ENCODE measurements at places on chromosomes 4 and X.

DNA sequence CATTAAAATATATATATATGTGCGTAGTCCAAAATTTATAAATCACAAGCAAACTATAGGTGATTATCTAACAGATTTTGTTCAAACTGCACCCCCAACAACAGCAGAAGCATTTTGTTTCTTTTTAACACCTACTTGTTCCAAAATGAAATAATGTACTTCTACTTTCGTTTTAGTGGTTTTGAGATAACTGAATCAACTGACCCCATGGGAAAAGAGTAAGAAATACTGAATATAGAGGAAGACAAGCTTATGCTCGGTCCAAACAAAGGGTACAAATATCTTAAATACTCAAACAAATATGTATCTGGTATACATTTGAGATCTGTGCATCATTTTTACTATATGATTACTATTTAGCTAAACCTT, 22.4 kb downstream of the MAP7D3 start:
- no peak for DNase-seq

DNA sequence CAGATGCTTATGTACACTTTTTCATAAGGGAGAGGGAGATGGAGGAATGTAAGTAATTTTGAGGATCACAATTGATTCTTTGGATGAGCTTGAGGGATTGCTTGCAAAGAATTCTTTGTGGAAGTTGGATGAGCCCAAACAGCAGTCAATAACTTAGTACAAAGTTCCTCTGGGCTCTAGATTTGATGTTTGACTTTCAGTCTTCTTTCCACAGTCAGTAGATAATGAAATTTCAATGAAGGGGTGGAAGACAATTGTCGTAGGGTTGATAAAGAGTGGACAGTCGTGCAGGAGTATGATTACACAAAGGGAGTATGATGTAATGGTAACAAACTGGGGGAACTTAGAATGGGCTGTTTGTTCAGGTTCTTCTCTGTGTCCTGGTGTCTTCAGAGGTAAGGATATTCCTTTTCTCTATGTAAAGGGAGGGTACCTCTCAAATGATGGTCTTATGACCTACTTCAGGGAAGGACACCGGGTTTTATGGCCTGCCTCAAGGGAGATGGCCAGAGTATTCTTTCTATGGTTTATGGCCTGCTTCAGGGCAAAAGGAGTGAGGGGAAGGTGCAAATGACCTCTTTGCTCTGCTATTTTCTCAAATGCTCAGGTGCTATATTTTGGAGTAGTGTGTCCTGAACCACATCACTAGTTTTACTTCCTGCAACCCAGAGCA, 1.7 kb upstream of the ABRAXAS1 start:
- DNase-seq = no peak

- no peak for DNase-seq
Observed at GRCh38 chr4:185246453-185246852, 37.1 kb downstream of the SNX25 start.

DNA sequence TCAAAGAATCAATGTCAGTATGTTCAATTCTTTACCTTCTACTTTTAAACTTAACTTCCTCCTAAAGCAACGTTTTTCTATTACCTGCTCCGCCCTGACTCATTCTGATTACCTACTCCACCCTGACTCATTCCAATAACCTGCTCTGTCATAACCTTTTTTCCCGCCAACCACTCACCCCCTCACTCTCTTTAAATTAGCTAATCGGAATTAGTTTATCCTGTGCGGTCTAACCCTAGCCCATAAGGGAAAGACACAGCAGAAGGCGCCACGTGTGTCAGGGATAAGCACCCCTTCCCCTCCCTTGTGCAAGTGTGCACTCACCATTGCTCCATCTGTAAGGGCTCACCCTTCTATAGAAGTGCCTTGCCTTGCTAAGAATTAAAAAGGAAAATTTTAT, 64.4 kb downstream of the EIF4E start:
- no peak for DNase-seq

- DNase-seq = no peak
Observed at GRCh38 chrX:49030283-49030682, 12.9 kb downstream of the TFE3 start.

- no peak for DNase-seq
Observed at GRCh38 chr4:87144356-87144755, 76.1 kb downstream of the KLHL8 start.
